Neural crest cell (in vitro differentiated cells): ENCODE measurements at places on chromosomes 2 and 18. TPM values are rescaled to one million over a fixed set of nuclear protein-coding genes. Genes with fewer than 3 reads are reported as not detected.

GRHL1 gene
- 2.0 and 3.4 TPM in 2 replicates for total RNA-seq

CAPN14 gene
- total RNA-seq = 0.36 and 0.47 TPM in 2 replicates

GRCh38 chr18:44128365-44128764, 552.3 kb upstream of the SETBP1 start:
- no peaks in the 10 kb centered on the region for H3K27me3 ChIP-seq
- no peak for DNase-seq

DNA sequence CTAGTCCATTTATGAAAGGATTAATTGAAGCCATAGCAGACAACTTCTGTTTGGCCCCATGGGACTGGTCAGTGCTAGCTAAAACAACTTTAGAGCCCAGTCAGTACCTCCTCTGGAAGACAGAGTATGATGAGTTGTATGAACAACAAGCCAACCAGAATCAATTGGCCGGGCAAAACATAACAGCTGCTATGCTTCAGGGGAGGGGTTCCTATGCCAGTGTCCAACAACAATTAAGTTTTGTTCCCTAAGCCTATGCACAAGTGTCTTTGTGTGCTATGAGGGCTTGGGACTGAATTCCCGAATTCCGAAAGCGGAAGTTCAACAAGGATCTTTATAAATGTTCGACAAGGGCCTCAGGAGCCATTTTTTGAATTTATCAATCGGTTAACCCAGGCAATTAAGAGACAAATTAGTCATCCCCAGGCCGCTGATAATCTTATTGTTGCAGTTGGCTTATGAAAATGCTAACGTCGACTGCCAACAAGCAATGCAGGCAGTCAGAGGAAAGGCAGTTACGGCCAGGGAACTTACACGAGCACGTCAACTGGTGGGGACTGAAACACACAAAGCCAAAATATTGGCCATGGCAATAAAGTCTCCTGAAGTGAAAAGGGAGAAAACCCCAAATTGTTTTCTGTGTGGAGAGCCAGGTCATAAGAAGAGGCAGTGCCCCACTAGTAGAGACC, 57.9 kb downstream of the ZNF638 start:
- H3K27me3 ChIP-seq = no peaks in the 10 kb centered on the region

EGR4 gene
- not detected in 2 replicates for total RNA-seq
